ENCODE measurements at places on chromosomes 16 and 17.
A peak's percentile ranks its signal among the peaks of the same experiment; 100 is the strongest.

DNA sequence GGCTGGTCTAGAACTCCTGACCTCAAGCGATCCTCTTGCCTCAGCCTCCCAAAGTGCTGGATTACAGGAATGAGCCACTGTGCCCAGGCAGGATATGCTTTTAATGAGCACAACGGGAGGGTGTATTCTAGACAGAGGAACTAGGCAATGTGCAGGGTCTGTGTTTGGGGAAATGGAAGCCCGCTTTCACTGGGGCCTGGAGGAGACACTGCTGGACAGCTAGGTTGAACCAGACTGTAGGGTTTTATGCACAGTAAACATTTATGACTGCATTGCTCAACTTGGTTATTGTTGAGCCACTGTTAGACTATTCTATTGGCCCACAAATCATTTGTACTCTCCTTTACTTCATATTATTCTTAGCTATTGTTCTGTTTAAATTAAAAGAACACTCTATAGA is 10.2 kb upstream of the SIAH1 start:
- no peak for DNase-seq

DNA sequence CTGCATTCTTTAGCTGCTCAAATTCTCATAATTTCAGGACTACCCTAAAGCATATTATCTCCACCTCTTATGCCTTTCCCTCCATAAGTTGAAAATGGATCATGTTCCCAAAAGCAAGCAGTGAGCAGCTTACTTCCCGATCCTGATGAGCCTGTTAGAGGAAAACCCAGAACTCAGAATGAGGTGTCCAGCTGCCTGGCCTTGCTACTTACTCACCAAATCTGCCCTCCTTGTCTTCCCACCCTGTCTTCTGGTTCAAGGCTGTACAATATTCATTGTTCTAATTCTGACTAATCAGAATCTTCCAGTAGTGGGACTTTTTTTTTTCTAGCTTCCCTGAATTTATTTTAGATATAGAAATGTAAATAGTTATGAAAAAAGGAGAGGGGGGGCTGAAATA is 10.8 kb downstream of the LYRM1 start:
- no peak for DNase-seq

DNA sequence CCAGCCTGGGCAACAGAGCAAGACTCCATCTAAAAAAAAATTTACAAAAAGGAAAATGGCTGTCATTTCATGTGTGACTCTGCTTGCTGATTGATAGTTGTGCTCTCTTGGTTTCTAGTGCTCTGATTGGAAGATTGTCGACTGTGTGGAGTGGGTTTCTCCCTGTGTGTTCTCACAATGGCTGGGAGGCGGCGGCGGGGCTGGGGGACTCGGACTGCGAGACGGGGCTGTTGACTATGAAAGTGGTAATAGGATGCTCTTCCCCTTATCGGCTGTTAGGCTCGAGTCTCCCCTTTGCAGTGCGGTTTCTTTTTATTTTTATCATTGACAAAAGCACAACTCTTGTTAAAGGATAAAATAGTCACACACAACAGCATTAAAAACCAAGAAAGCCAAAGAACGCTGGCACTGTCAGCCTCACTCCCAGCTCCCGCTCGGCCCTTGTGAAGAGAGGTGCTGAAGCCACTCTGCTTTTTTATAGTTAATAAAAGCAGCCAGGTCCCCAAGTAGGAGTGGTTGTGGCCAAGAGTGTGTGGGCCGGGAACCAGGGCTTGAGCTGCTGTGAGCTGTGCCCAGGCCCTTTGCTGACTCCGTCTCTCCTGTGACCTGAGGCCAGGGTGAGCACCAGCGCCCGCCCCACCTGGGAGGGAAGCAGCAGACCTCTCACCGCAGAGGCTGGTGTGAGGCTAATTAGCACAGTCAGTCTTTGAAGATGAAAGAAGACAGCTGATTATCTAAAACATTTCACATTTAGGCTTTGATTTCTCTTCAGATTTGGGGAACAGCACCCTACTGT is 36.5 kb downstream of the TBCD start:
- no peak for DNase-seq

- peak; percentile 29 for DNase-seq
Observed at GRCh38 chr16:87806641-87807546, 41.1 kb upstream of the KLHDC4 start.

DNA sequence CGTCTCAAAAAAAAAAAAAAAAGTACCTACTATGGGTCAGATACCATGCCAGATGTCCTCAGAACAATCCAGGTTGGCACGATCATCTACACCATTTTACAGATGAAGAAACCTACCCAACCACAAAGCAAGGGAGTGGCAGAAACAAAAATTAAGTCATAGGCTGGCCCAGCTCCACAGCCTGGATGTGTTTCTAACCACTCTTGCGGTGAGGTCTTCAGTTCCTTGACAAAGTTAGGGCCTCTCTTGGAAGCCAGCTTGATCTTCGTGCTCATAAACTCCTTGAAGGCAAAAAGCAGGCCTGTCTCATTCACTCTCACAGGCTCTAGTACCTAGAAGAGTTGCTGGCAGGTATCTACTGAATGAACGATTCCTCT is 6.2 kb downstream of the GGA2 start:
- no peak for DNase-seq

DNA sequence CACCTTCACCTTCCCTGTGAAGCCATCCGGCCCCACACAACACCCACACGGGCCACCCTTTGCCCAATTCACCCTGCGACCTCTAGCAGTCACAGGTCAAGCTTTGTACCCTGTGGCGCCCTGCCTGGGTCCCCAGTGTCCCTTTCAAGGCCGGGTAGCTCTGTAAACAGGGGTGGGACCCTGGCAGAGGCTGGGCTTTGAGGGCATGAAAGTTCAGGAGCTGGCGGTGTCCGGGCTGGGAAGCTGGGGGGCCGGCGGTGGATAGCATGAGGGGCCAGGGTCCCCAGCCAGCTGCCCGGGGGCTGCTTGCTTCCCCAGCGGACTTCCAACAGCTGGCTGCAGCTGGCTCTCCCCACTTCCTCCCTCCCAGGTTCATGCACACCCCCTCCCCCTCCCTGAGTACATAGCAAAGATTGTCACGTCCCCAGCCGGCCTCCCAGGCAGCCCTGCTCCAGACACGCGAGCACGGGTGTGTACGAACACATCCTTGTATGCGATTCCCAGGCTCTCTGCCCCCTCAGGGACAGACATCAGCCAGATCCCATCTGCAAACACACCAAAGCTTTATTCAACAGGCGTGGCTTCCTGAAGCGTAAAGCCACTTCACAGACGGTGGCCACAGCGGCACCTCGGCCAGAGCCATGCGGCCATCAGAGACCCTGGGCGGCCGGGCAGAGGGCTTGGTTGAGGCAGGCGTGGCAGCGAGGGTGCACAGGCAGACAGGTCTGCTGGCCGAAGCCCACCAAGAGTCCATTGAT is 8.2 kb downstream of the NTHL1 start:
- DNase-seq: no peak

All from activated CD4-positive, alpha-beta T cell treated with anti-CD3 and anti-CD28 coated beads for 24 hours (primary cell).